MV-4-11 (cell line): ENCODE measurements at places on chromosomes 6 and 20.

GRCh38 chr6:90860822-90861601, 274.1 kb upstream of the MAP3K7 start:
- DNase-seq, result peak; percentile 0

- DNase-seq, result no peak
These were observed 202.6 kb downstream of the CD109 start for GRCh38 chr6:73898599-73898998.

DNA sequence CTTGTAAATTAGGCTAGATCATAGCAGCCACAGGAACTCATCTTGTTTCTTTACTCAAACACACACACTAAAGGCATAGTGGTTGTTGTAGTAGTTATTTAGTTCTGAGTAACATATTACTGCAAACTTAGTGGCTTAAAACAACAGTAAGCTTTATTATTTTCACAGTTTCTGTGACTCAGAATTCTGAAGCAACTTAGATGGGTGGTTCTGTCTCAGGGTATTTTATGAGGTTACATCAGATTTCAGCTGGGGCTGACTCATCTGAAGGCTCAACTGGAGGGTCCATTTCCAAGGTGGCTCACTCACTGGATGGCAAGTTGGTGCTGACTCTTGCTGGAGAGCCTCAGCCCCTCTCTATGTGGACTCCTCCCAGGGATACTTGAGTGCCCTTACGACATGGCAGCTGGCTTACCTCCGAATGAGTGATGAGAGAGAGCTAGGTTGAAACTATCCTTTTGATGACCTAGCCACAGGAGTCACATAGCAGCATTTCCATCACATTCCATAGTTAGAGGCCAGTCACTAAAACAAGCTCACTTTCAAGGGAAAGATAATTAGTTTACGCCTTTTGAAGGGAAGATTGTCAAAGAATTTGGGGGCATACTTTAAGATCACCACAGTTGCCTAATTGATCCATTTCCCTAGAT, 136.5 kb upstream of the PRND start:
- DNase-seq, result no peak

GRCh38 chr6:44976677-44977641, 351.2 kb upstream of the RUNX2 start:
- peak; percentile 34 for DNase-seq

- peak; percentile 20 for DNase-seq
These were observed 17.1 kb downstream of the IRF4 start for GRCh38 chr6:408599-409102.

- DNase-seq, result no peak
These were observed 522.0 kb upstream of the MAN1A1 start for GRCh38 chr6:119871520-119871919.

- DNase-seq, result no peak
These were observed 4.7 kb downstream of the ECT2L start for GRCh38 chr6:138800377-138801150.

DNA sequence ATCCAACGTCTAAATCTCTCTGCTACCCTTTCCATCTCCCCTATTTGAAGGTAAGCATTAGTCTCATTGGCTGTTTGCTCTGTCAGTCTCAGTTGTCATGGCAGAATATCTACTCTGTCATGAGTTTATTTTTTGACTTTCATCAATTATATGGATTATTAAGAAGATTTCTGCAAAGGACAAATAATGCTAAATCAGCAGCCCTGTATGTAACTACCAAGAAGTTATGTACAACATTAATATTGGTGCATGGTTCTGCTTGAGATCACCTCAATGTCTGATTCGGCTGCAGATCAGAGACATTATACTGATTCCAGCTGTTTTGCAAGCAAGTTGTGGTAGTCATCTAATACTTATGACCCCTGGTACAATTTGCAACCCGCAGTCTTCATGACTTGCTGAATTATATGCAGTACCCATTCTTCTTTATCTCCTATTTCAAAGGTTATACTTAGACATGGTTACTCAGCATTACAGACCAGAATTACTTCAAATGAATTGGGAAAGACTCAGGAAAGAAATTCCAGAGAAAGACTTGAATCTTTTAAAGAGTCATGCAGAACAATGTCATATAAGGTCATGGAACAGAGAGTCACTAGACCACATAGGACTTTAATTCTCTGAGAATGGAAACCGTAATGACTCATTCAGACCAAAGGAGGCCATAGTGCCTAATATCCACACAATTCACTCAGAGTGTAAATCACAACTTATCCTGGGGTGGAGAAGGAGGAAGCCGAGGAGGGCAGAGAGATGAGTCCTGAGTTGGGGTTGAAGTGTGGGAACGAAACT, 201.4 kb downstream of the IBTK start:
- peak; percentile 5 for DNase-seq

DNA sequence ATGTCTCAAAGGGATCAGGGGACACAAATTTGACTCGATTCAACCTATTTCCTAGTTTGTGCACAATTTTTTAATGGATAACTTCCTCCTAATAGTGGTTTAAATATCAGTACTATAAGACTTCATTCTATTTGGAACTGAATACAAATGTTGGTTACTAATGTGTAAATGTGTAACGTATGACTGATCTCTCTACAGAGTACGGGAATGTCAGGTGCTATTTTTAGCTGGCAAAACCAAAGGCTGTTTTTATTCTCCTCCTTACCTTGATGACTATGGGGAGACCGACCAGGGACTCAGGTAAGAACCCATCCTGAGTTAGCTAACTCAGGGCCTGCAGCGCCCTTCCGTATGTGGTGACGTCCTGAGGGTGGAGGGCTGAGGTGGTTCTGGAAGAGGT, 33.0 kb downstream of the PRPH2 start:
- no peak for DNase-seq

- peak; percentile 48 for DNase-seq
These were observed 263.9 kb upstream of the CITED2 start for GRCh38 chr6:139638179-139638941.

GRCh38 chr6:5677219-5678000, 329.3 kb downstream of the NRN1 start:
- no peak for DNase-seq

GRCh38 chr6:99608059-99608885, 1.6 kb downstream of the PRDM13 start:
- DNase-seq, result no peak
